ENCODE measurements at places on chromosomes 7 and 10.
A peak's percentile ranks its signal among the peaks of the same experiment; 100 is the strongest.

- DNase-seq, result peak; percentile 39
Observed at GRCh38 chr7:2698581-2699288, 10.7 kb downstream of the AMZ1 start.

GRCh38 chr7:86411814-86412213 is 231.9 kb upstream of the GRM3 start:
- no peak for DNase-seq

- DNase-seq, result no peak
Observed at GRCh38 chr7:115635376-115635775, 395.2 kb downstream of the TFEC start.

- no peak for DNase-seq
Observed at GRCh38 chr10:132365102-132365501, 31.9 kb upstream of the PWWP2B start.

GRCh38 chr7:89680161-89680560 is 474.1 kb upstream of the STEAP1 start:
- DNase-seq, result no peak

Measured in stimulated activated CD8-positive, alpha-beta memory T cell treated with anti-CD3 and anti-CD28 coated beads, Interleukin-2, amount 100 ng/mL, for 1 hour (primary cell).